Kidney tubule cell (primary cell): ENCODE measurements at places on chromosomes 3 and 15.

DNA sequence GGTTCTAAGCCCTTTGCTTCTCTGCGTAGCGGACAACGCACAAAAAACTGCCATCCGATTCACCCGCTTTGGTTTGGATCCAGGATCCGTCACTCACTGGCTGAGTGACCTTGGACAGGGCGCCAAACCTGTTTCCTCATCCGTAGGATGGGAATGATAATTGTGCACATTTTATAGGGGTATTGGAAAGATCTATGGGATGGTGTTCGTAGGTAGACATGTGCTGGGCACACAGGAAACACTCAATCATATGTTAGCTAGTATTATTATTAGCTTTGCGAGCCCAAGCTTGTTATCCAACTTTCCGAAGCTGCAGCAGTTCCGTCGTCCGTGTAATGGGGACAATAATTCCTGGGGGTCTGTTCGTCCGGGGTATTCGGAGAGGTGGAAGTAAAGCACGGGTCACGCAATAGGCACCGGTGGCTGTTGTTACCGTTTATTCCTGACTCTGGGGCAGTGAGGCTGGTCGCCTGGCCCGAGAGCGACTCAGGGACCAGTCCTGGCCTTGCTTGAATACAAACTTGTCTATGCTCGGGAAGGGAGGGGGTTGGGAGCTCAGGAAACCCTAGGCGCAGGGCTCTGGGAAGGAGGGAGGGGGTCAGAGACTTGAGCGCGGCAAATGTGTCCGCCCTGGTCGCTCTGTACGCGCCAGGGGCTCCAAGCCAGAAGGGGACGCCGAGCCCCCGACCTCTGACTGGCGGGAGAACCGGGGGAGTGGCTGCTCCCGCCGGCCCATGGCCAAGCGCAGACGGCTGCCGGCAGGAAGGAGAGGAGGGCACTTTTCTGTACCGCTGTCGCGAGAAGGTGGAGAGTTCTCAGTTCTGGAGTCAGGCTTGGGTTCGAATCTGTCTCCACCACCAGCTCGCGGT, 1.3 kb downstream of the SPSB4 start:
- DNase-seq, result no peak

DNA sequence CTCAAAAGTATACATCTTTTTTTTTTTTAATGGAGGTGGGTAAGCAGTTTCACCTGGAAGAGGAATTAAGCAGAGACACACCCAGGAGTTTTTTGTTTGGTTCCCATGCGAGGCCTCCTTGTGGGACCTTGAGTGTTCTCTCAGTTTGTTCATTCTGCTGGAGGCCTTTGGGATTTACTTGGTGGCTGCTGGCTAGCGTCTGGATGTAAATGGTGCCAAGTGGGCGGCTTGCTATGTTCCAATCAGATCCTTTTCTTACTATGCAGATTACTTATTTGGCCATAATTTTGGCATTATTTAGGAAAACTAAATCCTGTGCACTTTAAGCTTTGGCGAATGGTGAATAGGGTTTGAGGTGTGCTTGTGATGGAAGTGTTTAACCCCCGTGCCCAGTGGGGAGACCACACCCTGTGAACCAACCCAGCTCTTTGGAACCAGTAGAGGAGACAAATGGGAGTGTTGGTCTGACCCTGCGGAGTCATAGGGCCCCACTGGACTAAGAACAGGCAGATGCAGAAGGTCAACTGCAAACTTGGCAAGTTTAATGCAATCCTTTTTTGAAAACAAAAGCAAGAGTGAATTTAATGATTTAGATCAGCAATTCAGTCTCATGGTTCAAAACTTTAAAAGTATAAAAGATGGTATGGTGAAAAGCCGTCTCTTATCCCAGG, 79.4 kb downstream of the EBLN2 start:
- no peak for DNase-seq

- no peak for DNase-seq
Measured at GRCh38 chr3:147940405-147941193, 531.4 kb downstream of the ZIC1 start.

- no peak for DNase-seq
Measured at GRCh38 chr15:96692826-96693225, 362.3 kb downstream of the NR2F2 start.

DNA sequence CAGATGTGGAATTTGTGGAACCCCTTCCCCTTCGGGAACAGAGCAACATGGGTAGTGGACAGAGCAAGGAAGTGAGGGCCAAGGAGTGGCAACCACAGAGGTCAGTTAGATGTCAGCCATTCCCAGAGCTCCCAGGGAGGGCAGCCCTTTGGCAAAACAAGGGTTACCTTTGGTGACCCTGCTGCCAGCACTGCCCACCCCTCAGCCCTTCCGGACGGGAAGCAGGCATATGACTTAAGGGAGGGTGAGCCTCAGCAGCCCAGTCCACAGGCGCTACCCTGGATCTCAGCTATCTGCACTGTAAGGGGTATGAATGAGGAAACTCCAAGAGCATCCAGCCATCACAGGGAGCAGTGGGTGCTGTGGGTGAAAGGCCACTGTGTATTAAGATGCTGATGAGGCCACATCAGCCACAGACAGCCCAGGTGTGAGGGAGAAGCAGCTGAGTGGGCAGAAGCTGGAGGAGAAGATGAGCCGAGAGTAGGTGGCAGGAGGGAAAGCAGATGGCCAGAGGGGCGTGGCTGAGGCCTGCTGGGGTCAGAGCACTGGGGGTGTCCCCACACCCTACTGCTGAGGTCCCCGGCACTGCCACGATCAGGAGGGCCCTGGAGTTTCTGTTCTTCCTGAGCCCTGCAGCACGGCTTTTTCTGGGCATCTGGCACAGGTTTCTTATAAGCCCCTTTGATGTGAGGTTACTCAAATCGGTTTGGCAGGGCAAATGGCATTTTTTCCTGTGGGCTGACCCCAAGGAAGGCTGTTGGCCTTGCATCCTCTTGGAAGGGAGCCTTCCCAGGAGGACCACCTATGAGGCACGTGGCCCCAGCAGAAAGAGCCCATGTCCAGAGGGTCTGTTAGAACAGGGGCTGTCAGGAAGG, 6.2 kb downstream of the PLA2G4D start:
- no peak for DNase-seq

- DNase-seq, result no peak
Measured at GRCh38 chr3:129855170-129855831, 38.2 kb downstream of the TMCC1 start.

GRCh38 chr15:78263907-78264303, 457 bp upstream of the DNAJA4 start:
- no peak for DNase-seq

GRCh38 chr3:136678981-136679380, 73.2 kb downstream of the STAG1 start:
- no peak for DNase-seq

GRCh38 chr3:21170964-21171363, 580.0 kb downstream of the ZNF385D start:
- peak; percentile 8 for DNase-seq

- DNase-seq, result peak; percentile 48
Measured at GRCh38 chr15:67967871-67968431, 86.2 kb upstream of the PIAS1 start.

DNA sequence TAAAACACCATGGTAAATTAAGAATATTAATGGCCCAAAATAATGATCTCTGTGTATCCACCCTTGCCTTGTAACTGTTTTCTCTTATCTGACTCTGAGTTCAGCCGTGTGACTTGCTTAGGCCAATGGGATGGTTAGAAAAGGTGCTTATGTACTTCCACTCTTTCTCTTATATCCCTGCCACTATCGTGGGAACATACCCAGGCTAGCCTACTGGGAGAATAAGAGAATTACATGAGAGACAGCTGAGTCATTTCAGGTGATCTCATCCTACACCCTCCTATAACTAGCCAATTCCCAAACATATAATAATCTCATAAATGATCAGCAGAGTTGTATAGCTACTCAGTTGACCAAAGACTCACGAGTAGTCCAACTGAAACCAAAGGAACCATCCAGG, 98.3 kb upstream of the ABI3BP start:
- DNase-seq, result peak; percentile 69

- DNase-seq, result no peak
Measured at GRCh38 chr15:67801926-67802914, 23.1 kb upstream of the SKOR1 start.

- DNase-seq, result peak; percentile 56
Measured at GRCh38 chr15:89971592-89971997, 29.5 kb upstream of the ZNF710 start.

DNA sequence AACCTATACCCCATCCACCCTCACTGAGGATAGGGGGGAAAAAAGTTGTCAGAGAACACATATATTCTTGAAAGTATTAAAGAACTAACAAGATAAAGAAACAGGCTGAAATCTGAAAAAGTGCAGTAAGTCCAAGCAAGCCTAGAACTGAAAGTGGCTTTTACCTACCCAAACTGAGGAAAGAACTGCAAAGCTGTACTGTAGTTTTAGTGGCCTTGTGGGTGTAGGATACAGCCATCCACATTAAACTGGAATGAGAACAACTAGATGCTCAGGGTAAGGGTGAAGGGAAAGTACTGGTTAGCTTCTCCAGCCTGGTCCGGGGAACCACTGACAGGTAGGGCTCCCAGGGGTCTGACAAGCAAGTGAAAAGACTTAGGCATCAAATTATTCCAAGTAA, 10.1 kb downstream of the UBP1 start:
- DNase-seq, result no peak

- no peak for DNase-seq
Measured at GRCh38 chr3:66456711-66457173, 44.1 kb downstream of the LRIG1 start.

DNA sequence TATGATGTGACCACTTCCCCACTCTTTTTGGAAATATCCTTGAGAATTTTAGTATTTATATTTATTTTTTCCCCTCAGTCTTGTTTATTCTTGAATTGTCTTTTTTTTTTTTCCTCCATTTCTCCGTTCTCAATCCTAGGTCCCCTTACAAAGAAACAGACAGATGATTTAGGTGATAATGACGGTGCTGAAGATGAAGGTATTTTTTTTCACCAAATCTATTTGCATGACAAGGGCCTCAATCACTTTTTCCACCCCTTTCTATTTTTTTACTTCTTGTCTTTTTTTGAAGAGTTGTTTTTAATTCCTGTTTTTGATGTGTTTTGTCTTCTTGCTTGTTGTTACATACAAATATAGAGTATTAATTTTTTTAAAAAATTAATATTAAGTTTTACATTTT, 402.6 kb downstream of the NLGN1 start:
- DNase-seq, result no peak

- DNase-seq, result peak; percentile 35
Measured at GRCh38 chr3:135991621-135992020, 26.1 kb downstream of the PPP2R3A start.

GRCh38 chr15:51030649-51031316, 63.9 kb downstream of the TNFAIP8L3 start:
- peak; percentile 63 for DNase-seq

GRCh38 chr3:67048067-67048714, 50.1 kb downstream of the KBTBD8 start:
- no peak for DNase-seq

- DNase-seq, result no peak
Measured at GRCh38 chr3:10867384-10867783, 51.4 kb downstream of the SLC6A11 start.

- DNase-seq, result peak; percentile 60
Measured at GRCh38 chr3:4852780-4853748, 126.2 kb upstream of the BHLHE40 start.

DNA sequence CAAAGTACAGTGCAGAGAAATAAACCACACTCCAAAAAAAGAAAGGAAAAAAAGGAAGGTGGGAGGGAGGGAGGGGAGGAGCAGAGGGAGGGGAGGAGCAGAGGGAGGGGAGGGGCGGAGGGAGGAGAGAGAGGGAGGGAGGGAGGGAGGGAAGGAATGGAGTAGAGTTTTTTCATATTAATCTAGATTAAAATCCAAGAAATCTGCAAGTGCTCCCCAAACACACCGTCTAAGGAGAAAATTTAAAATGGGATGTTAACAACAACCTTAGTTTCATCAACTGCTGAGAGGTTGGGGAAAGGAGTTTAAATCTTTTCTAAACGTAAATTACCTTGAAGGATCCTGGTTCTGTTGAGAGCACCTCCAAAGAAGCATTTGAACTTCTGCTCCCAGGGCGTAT, 6.6 kb downstream of the FSIP1 start:
- no peak for DNase-seq

DNA sequence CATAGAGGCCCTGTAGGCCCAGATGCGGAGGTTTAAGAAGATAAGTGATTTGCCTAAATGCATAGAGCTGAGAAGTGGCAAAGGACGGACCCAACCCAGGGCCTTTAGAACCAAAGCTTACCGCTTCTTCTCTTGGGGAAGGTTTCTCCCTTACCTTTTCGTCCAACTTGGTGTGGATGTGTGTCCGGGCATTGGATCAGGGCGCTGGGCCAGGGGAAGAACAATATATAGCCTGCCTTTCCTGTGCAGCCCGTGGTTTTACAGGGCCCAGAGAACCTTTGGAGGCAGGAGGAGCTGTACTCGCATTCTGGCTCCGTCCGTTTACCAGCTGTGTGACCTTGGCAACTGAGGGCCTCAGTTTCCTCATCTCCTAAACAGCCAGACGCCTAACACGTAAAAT, 686 bp upstream of the P3H2 start:
- no peak for DNase-seq

DNA sequence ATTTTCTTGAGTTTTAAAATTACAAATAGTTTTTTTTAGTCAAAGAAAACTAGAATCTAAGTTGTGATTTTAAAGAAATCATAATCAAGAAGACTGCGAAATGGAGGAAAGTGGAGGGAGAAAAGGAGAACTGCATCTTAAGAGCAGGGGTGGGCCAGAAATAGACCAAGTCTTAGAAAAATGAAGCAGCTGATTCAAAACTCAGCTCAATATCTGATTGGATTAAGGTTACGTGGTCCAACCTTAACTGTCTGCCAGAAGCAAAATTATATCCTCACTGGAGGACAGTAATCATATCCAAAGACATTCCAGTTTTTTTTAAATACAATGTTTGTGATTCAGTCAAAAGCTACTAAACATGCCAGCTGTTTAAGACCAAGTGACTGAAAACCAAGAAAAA, 41.4 kb downstream of the CHSY1 start:
- no peak for DNase-seq

GRCh38 chr3:144942093-144942837, 970.6 kb downstream of the DIPK2A start:
- no peak for DNase-seq

- DNase-seq, result peak; percentile 90
Measured at GRCh38 chr15:40150163-40150925, 10.5 kb upstream of the BUB1B start.

DNA sequence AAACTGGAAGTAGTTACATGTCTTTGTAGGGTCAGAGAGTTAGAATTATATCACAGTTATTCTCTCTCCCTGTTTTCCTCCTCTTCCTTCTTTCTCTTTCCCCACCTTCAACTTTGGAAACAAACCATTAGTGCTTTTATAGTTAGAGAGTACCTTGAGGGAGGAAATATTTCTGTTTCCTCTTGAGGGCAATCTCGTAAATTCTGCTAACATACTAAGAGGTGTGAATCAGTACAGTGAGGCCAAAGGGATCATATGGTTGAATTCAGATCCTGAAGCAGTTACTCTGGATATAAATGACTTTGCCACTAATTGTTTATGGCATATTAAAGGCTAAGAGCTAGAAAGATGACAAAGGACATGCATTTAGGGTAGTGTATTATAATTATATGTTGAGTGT, 60.3 kb upstream of the CCNL1 start:
- DNase-seq, result no peak

DNA sequence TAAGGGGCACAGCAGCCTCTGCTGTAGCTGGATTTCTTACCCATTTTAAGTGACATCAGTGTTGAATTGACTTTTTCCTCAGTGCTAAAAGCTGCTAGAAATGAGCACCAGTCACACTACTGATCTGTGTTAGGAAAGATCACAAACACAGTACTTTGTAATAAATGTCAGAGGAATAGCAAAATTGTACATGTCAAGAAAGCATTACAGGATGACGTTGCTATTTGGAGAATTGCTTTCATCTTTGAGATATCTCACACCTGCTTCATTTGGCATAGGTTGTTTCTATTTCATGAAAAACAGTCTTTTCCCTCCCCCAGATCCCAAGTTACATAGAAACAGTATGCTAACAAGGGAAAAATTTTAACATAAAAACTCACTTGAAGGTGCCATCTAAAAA, 77.8 kb downstream of the SLC25A26 start:
- no peak for DNase-seq
